ENCODE measurements at places on chromosomes 4 and X.

- DNase-seq: no peak
Observed at GRCh38 chr4:118758293-118758692, 73.1 kb downstream of the METTL14 start.

DNA sequence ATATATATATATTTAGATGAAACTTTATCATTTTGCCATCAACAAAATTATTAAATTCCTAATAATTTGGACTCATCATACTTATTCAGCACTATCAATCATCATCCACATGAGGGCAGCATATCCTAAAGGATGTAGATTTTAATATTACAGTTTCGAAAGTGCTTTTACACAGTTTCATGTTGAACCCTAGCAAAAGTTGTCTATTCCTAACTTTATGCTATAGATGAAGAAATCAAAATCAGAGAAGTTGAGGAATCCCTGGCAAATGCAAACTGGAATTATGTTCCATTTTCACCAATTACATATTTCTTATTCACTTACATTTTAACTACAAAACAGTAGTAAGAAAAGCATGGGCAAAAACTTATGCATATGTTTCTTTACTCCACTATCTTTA is 36.6 kb upstream of the UGT2A1 start:
- peak; percentile 68 for DNase-seq

GRCh38 chrX:138519296-138519695 is 192.2 kb downstream of the FGF13 start:
- no peak for DNase-seq

- no peak for DNase-seq
Observed at GRCh38 chrX:155864655-155865054, 16.5 kb upstream of the VAMP7 start.

- no peak for DNase-seq
Observed at GRCh38 chrX:2638279-2638678, 52.8 kb upstream of the CD99 start.

DNA sequence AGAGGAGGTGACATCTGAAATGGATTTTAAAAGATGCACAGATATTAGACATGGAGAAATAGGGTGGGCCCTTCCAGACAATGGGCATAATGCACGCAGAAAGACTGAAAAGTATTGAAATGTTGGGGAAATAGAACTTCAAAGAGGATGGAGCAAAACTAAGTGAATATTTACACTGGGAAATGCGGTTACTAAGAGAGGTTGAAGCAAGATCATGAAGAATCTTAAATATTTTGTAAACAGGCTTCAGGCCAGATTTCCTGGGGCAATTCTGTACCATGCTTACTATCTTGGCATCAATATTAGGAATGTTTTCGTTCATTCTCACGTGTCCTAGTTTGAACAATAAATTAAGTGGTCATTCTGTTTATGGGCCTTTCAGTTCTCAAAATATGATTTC is 216.3 kb downstream of the ADAMTS3 start:
- DNase-seq: no peak

DNA sequence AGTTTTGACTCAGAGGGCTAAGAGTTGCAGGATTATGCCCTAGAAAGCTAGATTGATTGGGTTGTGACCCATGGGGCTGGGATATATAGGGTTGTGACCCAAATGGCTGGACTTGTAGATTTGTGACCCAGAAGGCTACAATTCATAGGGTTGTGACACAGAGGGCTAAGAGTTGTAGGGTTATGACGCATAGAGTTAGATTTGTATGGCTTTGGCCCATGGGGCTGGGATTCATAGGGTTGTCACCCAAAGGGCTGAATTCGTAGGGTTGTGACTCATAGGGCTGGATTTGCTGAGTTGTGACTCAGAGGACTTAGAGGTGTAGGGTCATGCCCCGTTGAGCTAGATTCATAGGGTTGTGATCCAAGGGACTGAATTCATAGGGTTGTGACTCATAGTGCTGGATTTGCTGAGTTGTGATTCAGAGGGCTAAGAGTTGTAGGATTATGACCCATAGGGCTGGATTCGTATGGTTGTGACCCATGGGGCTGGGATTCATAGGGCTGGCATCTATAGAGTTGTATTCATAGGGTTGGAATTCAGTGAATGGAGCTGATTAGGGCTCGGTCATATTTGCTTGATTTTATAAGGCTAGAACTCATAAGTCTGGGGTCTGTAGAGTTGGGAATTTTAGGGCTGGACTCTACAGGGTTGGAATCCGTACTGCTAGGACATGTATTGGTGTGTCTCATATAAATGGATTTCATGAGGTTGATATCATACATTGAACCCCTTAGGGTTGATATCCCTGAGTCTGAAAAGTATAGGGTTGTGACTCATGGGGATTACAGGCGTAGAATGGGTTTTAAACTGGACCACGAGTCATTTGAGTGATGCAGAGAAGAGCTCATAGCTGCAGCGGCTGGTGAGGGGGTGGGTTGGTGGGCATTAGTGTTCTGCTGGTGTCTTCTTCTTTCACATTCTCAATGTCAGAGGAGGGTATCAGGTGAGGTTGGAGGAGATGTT is 125.7 kb downstream of the CRLF2 start:
- no peak for DNase-seq

GRCh38 chr4:3248811-3249661 is at the start of gene MSANTD1:
Gene MSANTD1 (plus strand): TSS chr4:3249159. CDS start chr4:3249223, 64 bp downstream.
- DNase-seq: no peak
